Body of pancreas (tissue), 4 donors: ENCODE measurements at places on chromosomes 6 and 20. TPM values are rescaled to one million over a fixed set of nuclear protein-coding genes. Genes with fewer than 3 reads are reported as not detected.

- no peaks in the 10 kb centered on the region for H3K27me3 ChIP-seq
- H3K27ac ChIP-seq = no peak overlapping the region
- DNase-seq = peak; percentile 36
These were observed 139.4 kb upstream of the GLP1R start for GRCh38 chr6:38909015-38909730.

GRCh38 chr20:51936377-51936776 lies 134.1 kb upstream of the SALL4 start:
- no peaks in the 10 kb centered on the region for H3K36me3 ChIP-seq
- DNase-seq = no peak
- no peak overlapping the region for H3K4me3 ChIP-seq
- no peaks in the 10 kb centered on the region for H3K27me3 ChIP-seq
- H3K4me1 ChIP-seq = no peaks in the 10 kb centered on the region
- no peak overlapping the region for H3K27ac ChIP-seq

- H3K4me3 ChIP-seq = no peak overlapping the region
- no peaks in the 10 kb centered on the region for H3K27me3 ChIP-seq
- DNase-seq = no peak
- H3K27ac ChIP-seq = no peak overlapping the region
These were observed 42.5 kb downstream of the KCNQ2 start for GRCh38 chr20:63429992-63430391.

Gene CTCFL
- not detected for total RNA-seq

GRCh38 chr20:22466447-22467171 lies 117.8 kb downstream of the FOXA2 start:
- no peaks in the 10 kb centered on the region for H3K27me3 ChIP-seq
- H3K4me1 ChIP-seq = peaks cover 34% of the 10 kb centered on the region
- H3K36me3 ChIP-seq = no peaks in the 10 kb centered on the region
- H3K4me3 ChIP-seq = no peak overlapping the region
- DNase-seq = no peak

Gene TEAD3
- total RNA-seq = 6.5 TPM
